ENCODE measurements at places on chromosomes 1 and 21.
A peak's percentile ranks its signal among the peaks of the same experiment; 100 is the strongest.

GRCh38 chr1:245915406-245915805, 591.7 kb downstream of the SMYD3 start:
- H3K36me3 ChIP-seq = no peaks in the 10 kb centered on the region
- no peak overlapping the region for H3K4me3 ChIP-seq
- no peak overlapping the region for H3K27ac ChIP-seq

GRCh38 chr1:97119260-97120158, 397.9 kb downstream of the PTBP2 start:
- no peak overlapping the region for H3K4me3 ChIP-seq
- no peaks in the 10 kb centered on the region for H3K4me1 ChIP-seq
- H3K27me3 ChIP-seq = no peaks in the 10 kb centered on the region
- DNase-seq = no peak
- H3K36me3 ChIP-seq = peaks cover under 1% of the 10 kb centered on the region
- H3K27ac ChIP-seq = no peak overlapping the region

DNA sequence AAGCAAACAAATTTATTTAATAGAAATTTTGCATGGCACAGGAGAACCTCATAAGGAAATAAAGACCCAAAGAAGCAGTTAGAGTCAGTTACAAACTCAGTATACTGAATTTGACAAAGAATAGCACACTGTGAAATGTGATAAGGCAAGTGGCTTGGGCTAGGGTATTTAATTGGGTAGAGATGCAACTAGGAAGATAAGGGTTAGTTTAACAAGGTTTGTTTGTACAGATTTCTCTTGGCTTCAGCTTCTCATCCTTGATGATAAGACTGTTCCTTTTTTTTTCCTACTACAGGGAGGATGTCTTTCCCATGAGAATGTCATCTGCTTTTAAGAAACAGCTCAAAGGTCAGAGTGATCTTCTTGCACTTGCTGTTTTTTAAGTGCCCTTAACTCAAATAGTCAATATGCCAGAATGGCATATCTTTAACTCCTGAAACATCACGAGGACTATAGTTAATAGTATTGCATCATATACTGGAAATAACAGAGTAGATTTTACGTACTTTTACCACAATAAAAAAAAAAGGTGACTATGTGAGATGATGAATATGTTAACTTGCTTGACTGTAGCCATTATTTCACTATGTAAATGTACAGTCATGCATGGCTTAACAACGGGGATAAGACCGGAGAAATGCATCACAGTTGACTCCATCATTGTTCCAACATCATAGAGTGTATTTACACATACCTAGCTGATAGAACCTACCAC, 9.2 kb upstream of the TRAF3IP3 start:
- H3K27me3 ChIP-seq = no peaks in the 10 kb centered on the region
- peaks cover 29% of the 10 kb centered on the region for H3K4me1 ChIP-seq
- H3K27ac ChIP-seq = no peak overlapping the region
- DNase-seq = no peak
- no peaks in the 10 kb centered on the region for H3K36me3 ChIP-seq

DNA sequence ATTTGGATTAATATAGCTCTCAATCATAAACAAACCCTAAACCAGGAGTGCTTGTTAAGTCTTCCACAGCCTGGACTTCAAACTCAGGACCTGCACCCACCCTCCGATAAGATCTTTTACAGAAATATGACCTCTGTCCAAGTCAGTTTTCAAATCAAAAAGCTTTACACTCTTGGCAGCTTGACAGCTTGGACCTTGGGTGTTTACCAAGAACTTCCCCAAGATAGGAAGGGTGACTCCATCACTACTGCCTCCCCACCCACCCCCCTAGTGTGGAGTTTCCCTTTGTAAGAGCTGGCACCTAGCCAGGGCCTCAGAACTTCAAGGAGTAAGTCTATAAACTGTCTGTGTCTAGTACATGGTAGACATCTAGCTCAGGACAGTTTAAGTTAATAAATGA, 9.6 kb downstream of the BCAR3 start:
- no peaks in the 10 kb centered on the region for H3K36me3 ChIP-seq
- H3K27ac ChIP-seq = no peak overlapping the region
- no peak for DNase-seq
- no peaks in the 10 kb centered on the region for H3K4me1 ChIP-seq
- no peaks in the 10 kb centered on the region for H3K27me3 ChIP-seq

- H3K27me3 ChIP-seq = no peaks in the 10 kb centered on the region
- H3K4me3 ChIP-seq = no peak overlapping the region
- no peak overlapping the region for H3K27ac ChIP-seq
Measured at GRCh38 chr1:243474136-243474881, 218.5 kb downstream of the SDCCAG8 start.

- H3K27ac ChIP-seq = no peak overlapping the region
- DNase-seq = no peak
- no peak overlapping the region for H3K4me3 ChIP-seq
- H3K27me3 ChIP-seq = no peaks in the 10 kb centered on the region
Measured at GRCh38 chr1:70896224-70896623, 151.4 kb downstream of the PTGER3 start.

- H3K36me3 ChIP-seq = no peaks in the 10 kb centered on the region
- no peak overlapping the region for H3K4me3 ChIP-seq
- peaks cover 4% of the 10 kb centered on the region for H3K27me3 ChIP-seq
- no peaks in the 10 kb centered on the region for H3K4me1 ChIP-seq
Measured at GRCh38 chr1:200181861-200182260, 154.4 kb downstream of the NR5A2 start.

DNA sequence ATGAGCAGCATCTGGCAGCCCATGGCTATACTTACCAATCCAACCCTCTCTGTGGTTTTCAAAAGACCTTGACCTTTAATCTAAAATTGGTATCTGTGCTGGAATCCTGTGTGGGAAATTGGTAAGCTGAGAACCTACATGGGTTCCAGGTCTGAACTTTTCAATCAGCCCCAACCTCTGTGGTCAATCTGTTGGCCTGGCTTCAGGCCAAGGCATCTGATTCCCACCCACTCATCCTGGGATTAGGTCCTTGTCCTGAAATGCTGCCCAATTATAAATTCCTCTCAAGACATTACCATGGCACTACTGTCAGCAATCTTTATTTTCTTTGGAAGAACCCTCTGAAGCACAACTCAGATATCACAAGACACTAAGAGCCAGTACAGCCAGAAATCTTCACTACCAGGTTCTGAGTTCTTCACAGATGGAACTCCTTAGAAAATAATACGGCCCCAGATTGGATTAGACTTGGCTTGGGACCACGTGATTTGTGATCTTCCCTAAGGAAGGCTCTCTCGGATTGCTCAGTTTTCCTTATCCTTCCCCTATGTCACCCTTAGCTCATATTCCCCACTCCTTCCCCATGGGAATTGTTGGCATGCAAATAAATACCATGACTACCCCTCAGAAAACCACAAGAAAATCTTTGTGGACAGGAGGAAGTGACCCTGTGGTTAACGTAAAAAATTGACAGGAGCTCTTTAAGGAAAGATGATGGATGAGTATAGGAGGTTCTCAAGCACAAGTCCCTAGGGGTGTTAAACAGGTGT, 207.9 kb upstream of the ST6GALNAC5 start:
- no peak for DNase-seq
- no peak overlapping the region for H3K4me3 ChIP-seq
- no peaks in the 10 kb centered on the region for H3K4me1 ChIP-seq
- no peaks in the 10 kb centered on the region for H3K27me3 ChIP-seq
- H3K27ac ChIP-seq = no peak overlapping the region
- H3K36me3 ChIP-seq = no peaks in the 10 kb centered on the region

DNA sequence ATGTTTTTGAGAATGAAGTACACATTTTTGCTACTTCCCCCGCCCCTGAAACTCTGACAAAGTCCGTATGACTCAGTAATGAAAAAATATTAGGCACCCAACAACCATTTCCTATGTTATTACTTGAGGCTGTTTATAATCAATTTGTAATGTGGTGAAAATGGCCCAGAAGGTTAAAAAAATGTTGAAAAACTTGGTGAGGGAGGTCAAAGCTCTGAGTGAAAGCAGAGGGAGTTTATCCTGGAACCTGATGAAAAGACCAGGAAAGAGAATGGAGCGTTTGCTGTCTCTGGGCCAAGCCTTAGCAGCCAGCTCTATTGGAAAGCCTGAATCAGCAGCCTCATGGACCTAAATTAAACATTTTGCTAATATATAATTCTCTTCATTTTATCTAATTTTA, 367.7 kb upstream of the NEGR1 start:
- H3K4me3 ChIP-seq = no peak overlapping the region
- DNase-seq = no peak

DNA sequence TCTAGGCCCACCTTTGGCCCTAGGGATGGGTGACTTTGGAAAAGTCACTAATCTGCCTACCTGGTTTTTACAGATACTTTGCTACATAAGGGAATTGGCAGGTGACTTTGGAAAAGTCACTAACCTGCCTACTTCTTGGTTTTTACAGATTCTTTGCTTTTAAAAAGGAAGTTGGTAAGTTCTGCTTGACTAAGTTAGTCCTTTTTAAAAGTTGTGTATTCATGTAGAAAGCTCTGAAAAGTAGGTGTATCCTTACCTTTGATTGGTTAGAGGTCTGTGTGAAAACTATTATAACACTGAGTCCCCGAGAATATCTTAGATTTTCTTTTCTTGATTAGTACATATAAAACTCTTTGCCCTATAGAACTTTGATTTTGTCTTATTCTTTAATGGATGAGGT, 12.4 kb downstream of the ATF6 start:
- no peak for DNase-seq
- no peak overlapping the region for H3K4me3 ChIP-seq
- H3K4me1 ChIP-seq = peaks cover 2% of the 10 kb centered on the region
- no peaks in the 10 kb centered on the region for H3K27me3 ChIP-seq
- no peak overlapping the region for H3K27ac ChIP-seq

- DNase-seq = no peak
- no peak overlapping the region for H3K27ac ChIP-seq
- H3K4me1 ChIP-seq = no peaks in the 10 kb centered on the region
- no peaks in the 10 kb centered on the region for H3K27me3 ChIP-seq
- H3K4me3 ChIP-seq = no peak overlapping the region
Measured at GRCh38 chr1:23050201-23050600, 30.9 kb downstream of the KDM1A start.

DNA sequence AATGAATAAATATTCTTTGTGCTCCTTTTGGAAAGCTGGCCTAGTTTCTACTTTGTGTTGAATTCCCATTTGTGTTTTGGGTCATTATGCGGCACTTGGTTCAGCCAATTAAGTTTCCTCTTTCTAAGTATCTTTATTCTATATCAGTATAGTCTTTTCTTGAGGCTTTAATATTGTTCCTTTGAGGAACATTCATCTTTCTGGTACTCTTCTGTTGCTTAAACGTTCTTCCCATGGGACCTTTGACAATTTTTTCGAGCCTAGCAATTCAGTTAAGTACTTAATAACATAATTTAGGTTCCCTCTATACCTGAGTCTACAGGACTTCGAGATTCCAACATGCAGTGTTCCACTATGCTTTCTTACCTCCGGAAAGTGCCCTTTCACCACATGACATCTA, 24.9 kb downstream of the ZBTB40 start:
- DNase-seq = no peak
- no peaks in the 10 kb centered on the region for H3K27me3 ChIP-seq
- no peak overlapping the region for H3K4me3 ChIP-seq
- H3K36me3 ChIP-seq = no peaks in the 10 kb centered on the region
- H3K27ac ChIP-seq = no peak overlapping the region
- no peaks in the 10 kb centered on the region for H3K4me1 ChIP-seq

- H3K4me3 ChIP-seq = peak overlapping the region; percentile 57
- no peak for DNase-seq
- H3K27me3 ChIP-seq = no peaks in the 10 kb centered on the region
- H3K4me1 ChIP-seq = peaks cover 4% of the 10 kb centered on the region
- no peaks in the 10 kb centered on the region for H3K36me3 ChIP-seq
- H3K27ac ChIP-seq = peak overlapping the region; percentile 71
Measured at GRCh38 chr1:31787786-31788137, 23.6 kb upstream of the ADGRB2 start.

DNA sequence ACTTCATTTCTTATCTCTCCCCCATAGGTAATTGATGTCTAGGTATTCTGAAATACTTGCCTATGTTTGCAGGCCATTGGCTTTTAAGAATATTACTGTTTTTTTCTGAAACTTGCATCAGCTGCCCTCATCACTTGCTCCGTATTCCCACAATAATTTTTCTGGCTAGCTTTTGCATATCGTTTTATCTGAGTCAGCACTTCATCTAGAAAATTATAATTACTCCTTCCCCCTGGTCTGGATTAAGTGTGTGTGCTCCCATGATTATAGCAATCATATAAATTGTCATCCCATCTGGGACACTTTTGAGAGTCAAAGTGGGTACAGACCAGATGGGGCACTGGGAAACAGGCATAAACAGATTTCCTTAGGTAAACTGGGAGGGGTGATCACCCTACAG, 583.2 kb upstream of the B3GALT2 start:
- no peaks in the 10 kb centered on the region for H3K36me3 ChIP-seq
- no peak overlapping the region for H3K27ac ChIP-seq
- H3K4me1 ChIP-seq = no peaks in the 10 kb centered on the region
- DNase-seq = no peak

GRCh38 chr21:46182548-46183336, 1.5 kb downstream of the SPATC1L start:
- H3K4me3 ChIP-seq = no peak overlapping the region
- no peaks in the 10 kb centered on the region for H3K36me3 ChIP-seq
- no peaks in the 10 kb centered on the region for H3K27me3 ChIP-seq
- no peak for DNase-seq
- no peak overlapping the region for H3K27ac ChIP-seq
- H3K4me1 ChIP-seq = no peaks in the 10 kb centered on the region

DNA sequence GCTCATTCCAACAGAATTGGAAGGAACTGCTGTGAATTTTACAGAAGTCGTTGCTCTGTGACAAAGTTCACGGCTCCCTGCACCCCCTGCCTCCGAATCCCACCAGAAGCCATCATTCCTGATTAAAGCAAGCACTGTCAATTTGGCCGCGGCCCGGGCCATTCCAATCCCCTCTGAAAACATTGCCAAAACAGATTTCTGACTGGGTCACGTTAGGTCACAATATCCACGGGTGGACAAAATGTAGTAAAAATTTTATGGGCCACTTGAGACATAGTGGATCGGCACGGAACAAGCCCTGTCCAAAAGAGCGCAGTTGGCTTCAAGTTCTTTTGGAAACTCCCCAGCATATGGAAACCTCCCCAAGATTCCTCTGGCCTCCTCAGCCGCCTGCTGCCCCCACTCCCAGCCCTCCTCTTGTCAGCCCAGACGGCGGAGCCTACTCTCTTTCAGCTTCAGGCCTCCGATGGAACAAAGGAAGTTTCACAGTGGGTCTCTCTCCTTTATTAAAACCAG, 67.2 kb upstream of the IFNAR2 start:
- no peaks in the 10 kb centered on the region for H3K36me3 ChIP-seq
- H3K27me3 ChIP-seq = no peaks in the 10 kb centered on the region
- no peak overlapping the region for H3K4me3 ChIP-seq
- no peak overlapping the region for H3K27ac ChIP-seq

All from effector memory CD4-positive, alpha-beta T cell (primary cell).